ENCODE measurements at places on chromosomes 2 and 18.

- no peak for DNase-seq
Observed at GRCh38 chr2:108575132-108575966, 41.1 kb downstream of the LIMS1 start.

DNA sequence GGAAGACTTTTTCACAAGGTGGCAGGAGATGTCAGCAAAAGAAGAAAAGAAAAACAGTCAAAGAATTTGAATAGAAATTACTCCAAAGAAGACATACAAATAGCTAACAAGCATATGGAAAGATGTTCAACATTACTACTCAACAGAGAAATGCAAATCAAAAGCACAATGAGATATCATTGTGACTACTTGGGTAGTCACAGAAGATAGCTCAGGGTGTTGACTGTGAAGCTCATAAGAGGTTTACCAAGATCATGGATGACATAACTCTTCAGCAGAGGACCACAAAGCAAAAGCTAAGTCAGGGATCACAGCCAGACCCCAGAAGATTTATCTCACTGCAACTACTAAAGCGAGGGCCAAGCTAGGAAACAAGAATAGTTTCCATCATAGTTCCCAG lies 53.0 kb upstream of the TANK start:
- DNase-seq = no peak

GRCh38 chr18:43435851-43436250 lies 158.6 kb upstream of the SYT4 start:
- DNase-seq = no peak

DNA sequence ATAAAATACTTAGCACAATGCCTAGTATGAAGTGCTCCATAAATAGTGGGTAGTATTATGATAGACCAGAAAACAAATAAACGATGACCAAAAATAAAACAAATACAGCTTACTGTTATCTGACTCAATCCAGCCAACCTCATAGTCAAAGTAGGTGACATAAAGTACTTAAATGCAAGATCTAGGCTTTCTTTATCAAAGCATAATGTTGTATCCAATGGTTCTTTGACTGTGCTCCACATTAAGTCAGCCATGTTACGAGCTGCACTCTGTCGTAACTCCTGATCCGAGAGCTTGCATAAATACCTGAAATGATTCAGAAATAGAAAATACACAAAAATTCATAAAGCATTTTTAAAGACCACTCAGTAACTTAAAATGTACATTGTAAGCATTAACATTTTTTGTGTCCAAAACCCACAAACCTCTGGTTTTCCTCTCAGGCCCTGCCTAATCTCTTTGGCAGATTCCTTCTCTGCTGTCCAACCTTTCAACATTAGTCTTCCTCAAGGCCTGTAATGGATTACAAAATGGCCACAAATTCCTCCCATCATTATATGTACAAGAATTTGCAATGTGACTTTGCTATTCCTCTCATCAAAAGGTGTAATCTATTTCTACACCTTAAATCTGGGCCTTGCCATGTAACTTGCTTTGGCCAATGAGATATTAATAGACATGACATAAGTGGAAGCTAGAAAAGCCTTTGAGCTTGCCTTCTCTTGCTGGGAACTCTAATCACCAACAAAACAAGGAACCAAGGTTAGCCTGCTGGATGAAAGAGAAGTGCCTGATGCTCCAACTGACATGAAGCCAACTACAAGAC lies 90.6 kb downstream of the USP34 start:
- DNase-seq = no peak

- peak; percentile 30 for DNase-seq
Observed at GRCh38 chr2:231985823-231986261, 24.3 kb downstream of the DIS3L2 start.

DNA sequence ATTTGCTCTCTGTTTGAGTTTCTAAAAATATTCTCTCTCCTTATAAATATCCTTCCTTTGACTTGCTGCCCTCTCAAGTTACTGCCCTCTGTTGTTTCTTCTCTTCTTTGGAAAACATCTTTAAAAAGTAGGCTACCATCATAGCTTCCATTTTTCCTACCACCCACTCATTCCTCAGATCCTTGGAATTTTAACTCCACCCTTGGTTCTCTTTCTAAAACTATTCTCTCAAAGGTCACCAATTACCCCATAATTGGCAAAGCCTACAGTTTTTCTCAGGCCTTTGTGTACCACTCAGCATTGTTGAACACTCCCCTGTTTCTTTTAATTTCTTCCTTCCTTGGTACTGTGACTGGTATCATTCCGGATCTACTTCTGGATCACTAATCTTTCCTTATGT lies 43.0 kb upstream of the ITGAV start:
- DNase-seq = no peak

- DNase-seq = no peak
Observed at GRCh38 chr18:11411048-11411447, 198.3 kb upstream of the SLC35G4 start.

All from hematopoietic multipotent progenitor cell treated with erythropoietin and hydrocortisone succinate and interleukin-3 and kit ligand, for 4 days (in vitro differentiated cells).